ENCODE measurements at places on chromosomes 5 and 9. TPM values are rescaled to one million over a fixed set of nuclear protein-coding genes. Genes with fewer than 3 reads are reported as not detected.

TRIM14 gene
- 54.0 TPM for total RNA-seq

GABRG2 gene
- 1.4 TPM for total RNA-seq

FAM163B gene
- not detected for total RNA-seq

ECSCR gene
- total RNA-seq = not detected

DYNC2I2 gene
- total RNA-seq = 53.2 TPM

ADAMTS12 gene
- total RNA-seq = 1.2 TPM

All from Calu3 (cell line).